ENCODE measurements at places on chromosomes 2 and 18.

DNA sequence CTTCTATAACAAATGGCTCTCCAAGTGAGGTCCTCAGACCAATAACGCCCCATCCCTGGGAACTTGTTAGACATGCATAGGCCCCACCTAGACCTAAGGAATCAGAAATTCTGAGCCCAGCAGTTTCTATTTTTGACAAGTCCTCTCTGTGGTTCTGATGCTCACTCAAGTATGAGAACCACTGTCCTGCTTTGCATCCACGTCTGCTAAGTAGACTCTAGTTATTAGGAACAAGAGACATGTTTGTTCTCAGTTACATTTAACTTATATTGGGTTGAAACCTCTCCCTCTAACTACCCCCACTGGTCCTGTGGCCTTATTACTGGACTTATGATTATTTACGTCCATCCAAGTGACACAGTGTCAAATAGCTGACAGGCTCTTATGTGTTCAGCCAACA, 70.3 kb downstream of the TMEM17 start:
- DNase-seq = no peak

- no peak for DNase-seq
These were observed 23.7 kb downstream of the PSD4 start for GRCh38 chr2:113197347-113198047.

DNA sequence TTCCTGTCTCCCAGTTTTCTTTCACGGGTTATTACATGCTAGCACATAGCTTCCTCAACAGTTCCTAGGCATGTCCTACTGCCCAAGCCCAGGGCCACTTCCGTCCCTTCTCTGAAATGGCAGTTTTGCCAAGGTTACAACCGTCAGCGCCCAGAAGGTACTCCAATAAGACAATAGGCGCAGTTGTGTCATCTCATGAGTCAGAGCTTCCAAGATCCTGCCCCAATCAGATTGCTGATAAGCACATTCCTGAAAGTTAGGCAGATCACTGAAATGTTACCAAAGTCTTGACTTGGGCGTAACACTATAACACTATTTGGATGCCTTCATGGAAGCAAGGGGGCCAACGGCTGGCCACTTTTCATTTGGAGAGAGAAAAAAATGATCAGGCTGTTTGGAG, 34.2 kb downstream of the GKN2 start:
- DNase-seq = no peak

DNA sequence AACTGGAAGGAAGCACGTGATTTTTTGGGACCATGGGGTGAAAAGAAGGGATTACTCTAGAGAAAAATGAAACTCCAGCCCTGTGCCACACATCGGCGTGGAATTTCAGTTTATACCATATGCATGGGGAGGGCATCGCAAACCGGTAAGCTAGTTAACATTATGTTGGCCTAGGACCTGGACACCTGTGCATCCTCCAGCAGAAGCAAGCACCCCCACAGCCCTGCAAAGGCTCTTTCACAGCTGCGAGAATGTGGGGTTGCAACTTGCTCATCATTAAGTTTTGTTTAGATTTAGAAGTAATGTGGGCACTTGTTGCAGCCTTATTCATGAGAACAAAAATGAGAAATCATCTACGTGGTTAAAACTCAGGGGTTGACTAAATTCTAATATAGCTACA, 299.2 kb downstream of the PIEZO2 start:
- DNase-seq = no peak

- DNase-seq = no peak
These were observed 98.5 kb upstream of the KCTD1 start for GRCh38 chr18:26646901-26647300.

Data from cardiac muscle cell (in vitro differentiated cells and primary cell).